ENCODE measurements at places on chromosomes 2 and 18.

DNA sequence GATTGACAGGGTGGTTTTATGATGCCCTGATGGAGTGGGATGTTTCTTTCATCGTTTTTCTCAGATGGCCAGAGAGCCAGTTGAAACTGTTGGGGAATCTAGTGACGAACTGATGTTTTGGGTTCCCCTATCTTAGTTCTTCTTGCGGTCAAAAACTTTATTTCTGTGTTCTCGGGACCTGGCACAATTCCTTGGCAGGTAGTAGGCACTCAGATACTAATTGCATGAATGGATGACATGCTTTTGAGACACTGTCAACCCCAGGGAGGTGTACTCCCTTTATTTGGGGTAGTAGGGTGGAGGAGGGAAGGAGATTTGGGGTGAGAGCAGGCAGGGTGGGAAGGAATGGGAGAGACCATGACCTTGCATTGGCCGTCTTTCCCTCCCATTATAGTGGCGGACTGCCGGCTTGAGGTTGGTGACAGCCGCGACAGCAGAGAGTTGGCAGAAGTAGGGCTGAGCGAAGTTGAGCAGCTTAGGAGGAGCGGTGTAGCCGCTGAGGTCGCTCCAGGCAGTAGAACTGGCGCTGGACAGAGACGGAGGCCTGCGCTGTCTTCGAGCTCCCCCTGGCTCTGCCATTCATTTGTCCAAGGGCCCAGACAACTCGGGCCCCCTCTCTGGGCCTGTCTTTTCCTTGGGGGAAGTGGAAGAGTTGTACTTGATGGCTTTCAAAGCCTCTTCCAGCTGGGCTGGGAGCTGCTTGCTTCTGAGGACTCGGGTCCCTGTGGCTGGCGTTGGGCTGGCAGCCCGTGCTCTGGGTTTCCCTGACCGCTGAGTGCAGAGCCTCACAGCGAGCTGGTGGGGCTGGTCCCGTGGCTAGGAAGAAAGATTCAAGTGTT is 2.6 kb downstream of the TET3 start:
- DNase-seq, result no peak

DNA sequence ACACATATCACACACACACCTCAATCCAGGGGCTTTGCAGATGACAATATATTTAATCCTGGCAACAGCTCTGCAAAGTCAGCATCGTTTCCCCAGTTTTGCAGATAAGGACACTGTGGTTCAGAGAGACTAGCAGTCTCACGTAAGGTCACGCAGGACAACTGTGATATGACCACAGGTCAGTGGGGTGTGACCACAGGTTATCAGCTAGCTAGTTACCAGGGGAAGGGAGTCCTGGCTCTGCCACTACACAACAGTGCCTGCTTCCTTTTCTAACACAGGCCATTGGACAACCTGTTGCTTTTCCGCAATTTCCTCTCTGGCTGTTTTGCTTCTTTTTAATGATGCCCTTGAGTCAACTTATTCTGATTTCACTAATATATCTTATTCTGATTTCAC is 33.3 kb downstream of the RBMS1 start:
- no peak for DNase-seq

DNA sequence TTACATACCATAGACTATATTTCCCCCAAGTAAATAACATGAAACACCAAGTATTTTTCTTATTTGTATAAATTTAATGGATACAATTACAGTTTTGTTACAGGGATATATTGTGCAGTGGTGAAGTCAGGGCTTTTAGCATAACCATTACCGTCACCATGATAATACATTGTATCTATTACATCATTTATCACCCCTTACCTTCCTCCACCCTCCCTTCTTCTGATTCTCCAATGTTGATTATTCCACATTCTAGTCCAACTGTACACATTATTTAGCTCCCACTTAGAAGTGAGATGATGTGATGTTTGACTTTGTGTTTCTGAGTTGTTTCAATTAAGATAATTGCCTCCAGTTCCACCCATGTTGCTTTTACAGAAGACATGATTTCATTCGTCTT is 35.2 kb upstream of the NETO1 start:
- no peak for DNase-seq

GRCh38 chr2:159217676-159218075 is 68.8 kb downstream of the WDSUB1 start:
- DNase-seq, result no peak

GRCh38 chr18:31489311-31489710 is 8.7 kb upstream of the DSG2 start:
- no peak for DNase-seq

GRCh38 chr2:40357667-40358066 is 94.2 kb downstream of the SLC8A1 start:
- no peak for DNase-seq

DNA sequence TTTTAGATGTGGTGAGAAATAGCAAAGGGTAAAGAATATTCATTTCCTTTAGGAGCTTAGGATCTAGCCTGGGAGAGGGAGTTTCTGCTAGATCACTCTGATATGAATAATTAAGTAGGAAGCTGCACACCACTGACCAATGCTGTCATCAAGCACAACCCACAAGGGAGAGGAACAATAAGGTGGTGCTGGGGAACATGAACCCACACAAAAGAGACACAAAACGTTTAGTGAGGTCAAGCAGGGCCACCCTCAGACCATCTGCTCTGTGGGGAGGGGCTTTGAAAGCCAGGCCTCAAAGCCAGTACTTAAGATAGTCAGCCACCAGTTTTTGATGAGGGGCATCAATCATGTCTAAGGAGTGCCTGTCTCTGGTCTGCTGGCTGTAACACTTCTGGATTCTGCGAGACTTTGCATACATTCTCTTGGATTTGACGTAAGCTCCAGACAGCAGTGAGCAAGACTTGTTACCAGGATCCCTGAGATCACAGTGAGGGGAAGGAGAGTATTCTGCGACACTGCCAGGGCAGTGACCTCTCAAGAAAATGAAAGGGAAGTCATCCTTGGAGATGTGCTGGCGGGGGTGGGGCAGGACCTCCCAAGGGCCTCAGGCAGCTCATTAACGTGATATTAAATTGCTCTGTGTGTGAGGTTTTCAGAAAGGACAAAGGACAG is 127.0 kb downstream of the CCBE1 start:
- no peak for DNase-seq

DNA sequence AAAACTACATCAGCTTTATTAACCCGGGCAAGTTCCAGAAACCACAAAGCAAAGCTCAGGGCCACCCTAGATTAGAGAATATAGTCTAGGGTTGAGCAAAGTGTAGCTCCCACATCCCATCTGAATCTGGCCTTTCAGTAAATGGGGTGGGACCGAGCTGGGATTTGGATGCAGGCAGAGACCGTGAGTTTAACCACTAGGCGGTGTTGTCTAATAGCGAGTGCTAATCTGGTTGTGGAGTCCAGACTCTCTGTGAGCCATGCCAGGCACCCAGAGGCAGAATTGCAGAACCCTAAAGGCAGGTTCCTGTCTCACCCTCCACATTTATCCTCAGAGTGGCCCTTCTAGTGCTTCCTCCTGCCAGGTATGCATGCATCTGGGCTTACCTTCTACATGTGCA is 435.9 kb downstream of the TSN start:
- no peak for DNase-seq

DNA sequence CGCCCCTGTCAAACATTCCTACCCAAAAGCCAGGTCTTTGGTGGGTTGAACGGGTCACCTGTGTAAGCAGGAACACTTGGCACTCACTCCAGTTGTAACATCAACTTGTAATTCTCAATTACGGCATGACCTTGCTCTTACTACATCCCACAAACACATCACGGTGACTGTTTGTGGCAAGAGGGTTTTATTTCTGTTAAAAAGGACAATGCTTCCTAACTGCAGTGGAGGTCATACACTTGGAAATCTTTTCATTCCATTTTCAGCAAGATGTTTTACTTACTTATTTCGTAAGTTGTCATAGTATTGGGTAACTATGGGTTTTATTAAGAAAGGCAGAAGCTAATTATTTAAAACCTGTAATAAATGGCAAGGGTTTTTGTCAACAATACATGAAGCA is 126.1 kb downstream of the ZNF516 start:
- DNase-seq, result no peak

DNA sequence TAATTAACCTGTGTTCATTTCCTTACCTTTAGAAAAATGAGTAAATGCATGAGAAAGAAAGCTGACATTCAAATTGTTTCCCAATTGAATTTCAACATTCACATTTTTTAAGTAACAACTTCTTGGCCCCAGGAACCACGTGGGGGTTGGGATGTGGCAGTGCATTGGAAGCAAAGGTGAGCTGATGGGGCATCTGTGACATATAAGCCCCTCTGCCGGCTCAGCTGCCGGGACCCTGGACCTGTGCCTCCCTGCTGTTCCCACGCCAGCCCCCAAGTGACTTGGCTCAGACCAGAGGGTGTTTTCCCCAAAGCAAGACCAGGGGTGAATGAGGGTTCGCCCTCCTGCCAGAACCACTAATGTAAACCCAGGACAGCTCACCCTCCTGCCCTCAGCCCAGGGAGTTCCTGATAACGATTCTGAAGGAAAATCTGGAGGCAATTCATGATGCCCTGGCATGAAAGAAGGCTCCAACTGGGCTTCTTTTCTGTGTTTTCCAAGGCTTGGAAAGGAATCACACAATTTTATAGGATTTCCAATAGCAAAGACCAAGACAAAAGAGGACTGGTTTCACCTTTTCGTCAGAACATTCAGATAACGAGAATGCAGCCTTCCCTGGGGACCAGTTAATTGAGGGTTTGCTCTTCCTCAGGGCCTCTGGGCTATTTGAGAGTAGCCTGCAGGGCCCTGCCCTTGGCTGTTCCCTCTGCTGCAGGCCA is 193.2 kb upstream of the TWIST2 start:
- DNase-seq, result no peak

DNA sequence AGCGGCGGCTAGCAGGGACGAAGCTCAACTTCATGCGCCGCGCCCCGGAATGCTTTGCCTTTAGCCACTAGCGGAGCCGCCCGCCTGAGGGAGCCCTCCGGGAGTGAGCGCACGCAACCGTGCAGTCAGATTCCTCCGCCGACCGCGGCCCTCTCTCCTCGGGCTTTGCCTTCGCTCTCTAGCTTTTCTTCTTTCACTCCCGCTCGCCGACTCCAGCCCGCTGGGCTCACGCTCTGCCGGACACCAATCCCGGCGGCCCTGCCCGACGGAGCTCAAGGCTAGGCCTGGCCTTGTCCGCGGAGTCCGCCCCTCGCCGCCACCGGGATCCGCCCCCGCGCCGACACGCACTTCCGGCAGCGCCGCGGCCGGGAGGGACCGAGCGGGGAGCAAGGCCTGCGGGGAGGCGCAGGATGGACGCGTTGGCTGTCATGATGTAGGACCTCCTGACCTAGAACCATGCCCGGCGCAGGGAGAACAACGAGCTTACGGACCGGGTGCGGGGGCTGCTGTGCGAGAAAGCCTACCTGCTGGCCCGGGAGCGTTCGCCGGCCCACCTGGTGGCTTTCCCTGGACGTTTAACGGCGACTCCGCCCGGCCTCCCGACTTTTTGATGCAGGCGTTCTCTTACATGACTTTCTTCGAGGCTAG is 40.8 kb upstream of the AKAIN1 start:
- DNase-seq, result peak; percentile 73

GRCh38 chr2:169173876-169174275 is 104.5 kb downstream of the DHRS9 start:
- no peak for DNase-seq

DNA sequence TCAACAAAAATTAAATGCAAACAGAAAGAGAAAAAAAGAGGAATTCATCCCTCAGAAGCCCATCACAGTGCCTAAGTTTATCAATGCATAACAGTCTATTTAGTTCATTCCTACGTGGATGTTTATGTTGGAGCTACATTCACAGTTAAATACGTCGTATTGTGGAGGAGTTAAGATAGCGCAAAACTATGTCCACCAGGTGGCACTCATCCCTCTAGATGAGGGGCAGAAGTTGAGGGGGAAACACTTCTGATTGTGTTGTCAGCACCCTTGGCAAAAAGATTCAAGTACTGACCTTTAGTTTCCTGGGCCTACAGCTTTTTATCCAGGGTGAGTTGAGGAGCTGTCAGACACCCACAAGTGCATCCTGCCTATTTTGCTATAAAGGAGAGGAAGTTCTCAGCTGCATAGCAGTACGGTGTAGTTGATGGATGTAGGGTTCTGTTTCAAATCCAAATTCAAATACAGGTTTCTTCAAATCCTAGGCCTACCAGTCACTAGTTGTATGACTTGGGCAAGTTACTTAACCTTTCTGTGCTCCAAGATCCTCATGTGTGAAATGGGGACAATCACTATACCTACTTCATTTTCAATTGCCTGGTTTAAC is 26.8 kb upstream of the MYO1B start:
- DNase-seq, result peak; percentile 66

DNA sequence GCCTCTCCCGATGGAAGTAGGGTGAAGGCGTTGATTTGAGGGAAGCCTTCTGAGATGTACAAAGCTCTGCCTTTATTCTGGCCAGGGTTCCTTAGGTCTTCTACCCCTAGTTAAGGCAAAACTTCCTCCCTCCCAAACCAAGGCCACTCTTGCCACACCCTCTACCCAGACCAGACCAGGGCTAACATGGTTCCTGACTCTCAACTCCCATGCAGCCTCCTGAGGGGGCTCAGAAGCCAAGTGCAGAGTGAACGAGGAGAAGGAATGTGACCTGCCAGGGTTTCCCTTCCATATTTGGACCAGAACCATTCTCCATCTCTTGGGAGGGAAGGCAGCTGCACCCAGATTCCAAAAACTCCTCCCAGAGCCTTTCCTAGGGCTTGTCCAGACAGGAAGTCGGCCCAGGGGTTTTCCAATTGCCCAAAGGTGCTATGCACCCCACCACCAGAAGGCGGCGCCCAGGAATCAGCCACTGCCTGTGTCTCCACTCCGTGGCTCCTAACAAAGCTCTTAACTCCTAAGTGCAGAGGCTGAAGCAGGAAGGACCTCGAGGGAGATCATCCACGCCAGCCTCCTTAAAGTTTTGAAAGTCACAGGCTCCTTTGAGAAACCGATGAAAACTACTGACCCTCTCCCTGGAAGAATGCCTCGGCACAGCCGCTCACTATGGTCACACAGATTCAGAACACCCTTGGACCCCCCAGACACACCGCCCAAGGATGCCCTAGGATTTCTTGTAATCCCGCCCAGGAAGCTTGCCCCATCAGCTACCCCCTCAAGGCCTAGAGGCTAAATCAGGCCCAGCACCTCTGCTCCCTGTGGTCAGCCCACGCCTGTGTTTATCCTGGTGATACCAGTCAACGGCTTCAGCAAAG is 157.8 kb downstream of the SMAD2 start:
- peak; percentile 60 for DNase-seq

GRCh38 chr2:175576875-175577274 is 395.4 kb upstream of the ATP5MC3 start:
- DNase-seq, result no peak
